ENCODE measurements at places on chromosomes 1 and 21.

DNA sequence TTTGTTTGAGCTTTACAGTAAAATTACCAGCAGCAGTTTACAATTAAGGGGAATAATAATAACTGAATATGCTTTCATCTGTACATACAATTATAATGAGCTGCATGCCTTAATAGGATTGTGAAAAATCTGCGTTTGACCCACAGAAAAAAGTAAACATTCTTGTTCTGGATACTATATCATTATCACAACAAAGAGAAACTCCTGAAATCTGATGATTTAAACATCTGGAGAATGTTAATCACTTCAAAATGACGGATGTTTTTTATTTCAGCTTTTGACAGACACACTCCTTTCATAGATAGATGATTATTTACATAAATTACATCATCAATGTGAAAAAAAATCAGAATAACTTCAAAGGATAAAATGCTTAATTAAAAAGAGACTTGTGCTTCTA, 58.5 kb downstream of the TYW3 start:
- DNase-seq, result no peak

- no peak for DNase-seq
Measured at GRCh38 chr1:221979444-221980032, 237.6 kb upstream of the DUSP10 start.

- DNase-seq, result no peak
Measured at GRCh38 chr1:242827538-242827937, 303.0 kb upstream of the PLD5 start.

- no peak for DNase-seq
Measured at GRCh38 chr1:203462878-203463277, 12.7 kb upstream of the PRELP start.

GRCh38 chr1:54465351-54465811, 59.2 kb upstream of the SSBP3 start:
- DNase-seq, result no peak

GRCh38 chr21:37219761-37220432, 47.2 kb downstream of the VPS26C start:
- no peak for DNase-seq

DNA sequence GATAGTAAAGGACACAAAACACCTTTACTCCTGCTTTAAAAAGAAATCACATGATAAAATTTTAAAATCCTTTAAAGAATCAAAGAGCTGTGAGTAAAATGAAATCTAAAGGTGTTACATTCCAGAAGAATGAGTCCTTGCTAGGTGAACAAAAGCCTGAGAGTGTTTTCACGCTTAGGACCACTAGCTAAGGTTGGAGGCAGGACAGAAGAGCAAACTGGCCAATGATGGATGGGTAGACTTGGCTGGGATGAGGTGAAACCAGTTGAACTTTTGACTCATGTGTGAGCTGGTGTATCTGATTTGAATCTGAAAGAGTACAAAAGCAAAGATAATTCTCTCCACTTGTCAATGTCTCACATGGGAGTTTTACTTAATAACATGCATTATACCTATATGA, 35.1 kb downstream of the CATSPERE start:
- DNase-seq, result no peak

Data from stimulated activated CD8-positive, alpha-beta memory T cell treated with anti-CD3 and anti-CD28 coated beads, Interleukin-15, amount 100 ng/mL, for 24 hours (primary cell).